DMS79 (cell line): ENCODE measurements at places on chromosomes 1 and 21.

- DNase-seq: no peak
These were observed 3.3 kb downstream of the USP24 start for GRCh38 chr1:55211863-55212262.

GRCh38 chr1:21629971-21630370 lies 39.2 kb downstream of the RAP1GAP start:
- DNase-seq: no peak

GRCh38 chr1:234593771-234594504 lies 16.0 kb downstream of the IRF2BP2 start:
- DNase-seq: no peak

- DNase-seq: no peak
These were observed 121.2 kb upstream of the PTGFR start for GRCh38 chr1:78369546-78369945.

GRCh38 chr1:36594023-36594422 lies 111.3 kb upstream of the CSF3R start:
- peak; percentile 43 for DNase-seq

GRCh38 chr1:9836632-9836960 lies 12.8 kb upstream of the CLSTN1 start:
- no peak for DNase-seq

DNA sequence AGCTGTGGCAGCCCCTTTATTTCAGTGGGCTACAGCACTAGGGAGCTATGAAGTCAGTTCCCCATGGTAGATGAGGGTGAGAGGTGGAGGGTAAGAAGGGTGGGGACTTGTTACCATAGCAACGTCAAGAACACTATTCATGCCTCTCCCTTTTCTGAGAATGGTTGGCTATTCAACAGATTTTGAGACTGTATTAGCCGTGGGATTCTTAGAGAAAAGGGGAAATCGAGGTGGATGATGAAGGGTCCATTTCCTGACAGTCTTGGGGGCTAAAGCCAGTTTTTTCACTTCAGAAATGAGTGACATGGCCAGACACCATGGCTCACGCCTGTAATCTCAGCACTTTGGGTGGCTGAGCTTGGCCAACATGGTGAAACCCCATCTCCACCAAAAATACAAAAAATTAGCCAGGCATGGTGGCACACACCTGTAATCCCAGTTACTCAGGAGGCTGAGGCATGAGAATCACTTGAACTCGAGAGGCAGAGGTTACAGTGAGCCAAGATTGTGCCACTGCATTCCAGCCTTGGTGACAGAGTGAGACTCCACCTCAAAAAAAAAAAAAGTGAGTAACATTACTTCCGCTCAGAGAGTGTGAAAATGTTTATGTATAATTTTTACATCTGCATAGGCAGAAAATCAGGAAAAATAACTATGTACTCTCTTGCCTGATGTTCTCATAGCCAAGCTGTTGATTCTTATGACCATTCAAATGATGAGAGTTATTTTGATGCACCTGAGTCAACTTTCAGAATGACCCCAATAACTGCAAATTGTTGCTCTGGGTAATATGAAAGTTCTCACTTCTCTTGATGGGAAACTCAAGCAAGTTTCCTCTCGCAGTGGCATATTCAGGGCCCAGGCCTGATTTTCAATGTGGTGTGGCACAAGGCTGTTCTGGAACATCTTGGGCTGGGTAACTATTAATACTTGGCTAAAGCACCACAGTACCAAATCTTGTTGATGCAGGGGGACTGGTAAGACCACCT lies 23.2 kb upstream of the RGSL1 start:
- DNase-seq: no peak
